ENCODE measurements at places on chromosomes 1 and 21.

- DNase-seq = no peak
These were observed 244.5 kb downstream of the ADGRL2 start for GRCh38 chr1:82045221-82045620.

DNA sequence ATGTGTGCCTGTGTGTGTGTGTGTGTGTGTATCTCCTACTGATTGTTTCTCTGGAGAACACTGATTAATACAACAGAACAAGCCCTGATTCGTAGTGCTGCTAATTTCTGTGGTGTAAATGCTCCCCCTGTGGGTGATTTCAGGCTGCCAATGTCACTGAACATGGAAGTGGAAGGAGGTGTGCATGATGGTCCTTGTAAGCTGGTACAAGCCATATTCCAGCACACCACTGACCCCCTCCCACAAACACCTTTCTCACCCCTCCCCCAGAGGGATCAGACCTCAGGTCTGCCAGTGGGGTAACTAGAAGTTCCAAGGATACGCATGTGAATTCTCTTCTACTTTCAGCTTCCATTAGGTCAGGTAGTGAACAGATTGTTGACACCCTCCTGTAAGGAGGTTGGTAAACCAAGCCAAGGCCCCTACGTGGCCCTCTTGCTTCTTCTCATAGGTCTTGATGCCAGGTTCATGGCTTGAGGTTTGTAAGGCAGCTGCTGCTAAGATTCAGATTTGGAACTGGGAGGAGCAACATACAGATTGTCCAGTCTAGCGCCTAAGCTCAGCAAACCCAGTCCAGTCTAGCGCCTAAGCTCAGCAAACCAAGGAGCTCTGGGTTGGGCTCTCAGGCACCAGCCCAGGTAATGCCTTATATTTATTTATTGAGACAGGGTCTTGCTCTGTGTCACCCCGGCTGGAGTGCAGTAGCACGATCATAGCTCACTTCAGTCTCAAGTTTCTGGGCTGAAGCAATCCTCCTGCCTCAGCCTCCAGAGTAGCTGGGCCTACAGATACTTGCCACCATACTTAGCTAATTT is 38.7 kb downstream of the DHCR24 start:
- DNase-seq = no peak

DNA sequence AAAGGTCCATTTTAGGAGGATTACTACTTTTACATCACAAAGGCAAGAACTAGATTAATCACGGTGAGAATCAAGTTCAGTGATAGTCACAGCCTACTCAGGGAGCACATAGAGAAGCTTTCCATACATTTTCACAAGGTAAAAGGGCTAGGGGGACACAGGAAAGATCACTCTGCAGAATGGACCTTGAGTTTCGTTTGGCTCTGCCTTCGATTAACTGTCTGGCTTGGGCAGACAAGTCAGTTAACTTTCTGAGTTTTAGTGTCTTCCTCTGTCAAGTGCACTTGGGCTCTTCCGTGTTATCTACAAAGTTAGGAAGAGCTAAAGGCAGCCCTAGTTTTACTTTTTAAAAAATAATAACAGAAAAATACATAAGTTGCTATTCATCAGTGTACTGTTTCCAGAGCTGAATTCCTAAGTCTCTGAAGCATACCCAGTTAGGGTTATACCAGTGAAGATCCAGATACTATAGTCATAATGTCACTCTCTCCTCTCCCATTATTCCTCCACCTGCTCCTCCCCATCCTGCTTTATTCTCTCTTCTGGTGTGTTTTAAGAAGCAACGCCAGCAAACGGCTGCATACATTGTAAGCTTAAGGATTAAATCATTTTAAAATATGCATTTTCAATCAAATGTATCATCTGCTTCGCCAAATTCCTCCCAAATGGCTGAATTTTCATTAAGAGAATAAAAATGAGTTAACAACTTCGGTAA is 1.7 kb downstream of the CEP170 start:
- no peak for DNase-seq

DNA sequence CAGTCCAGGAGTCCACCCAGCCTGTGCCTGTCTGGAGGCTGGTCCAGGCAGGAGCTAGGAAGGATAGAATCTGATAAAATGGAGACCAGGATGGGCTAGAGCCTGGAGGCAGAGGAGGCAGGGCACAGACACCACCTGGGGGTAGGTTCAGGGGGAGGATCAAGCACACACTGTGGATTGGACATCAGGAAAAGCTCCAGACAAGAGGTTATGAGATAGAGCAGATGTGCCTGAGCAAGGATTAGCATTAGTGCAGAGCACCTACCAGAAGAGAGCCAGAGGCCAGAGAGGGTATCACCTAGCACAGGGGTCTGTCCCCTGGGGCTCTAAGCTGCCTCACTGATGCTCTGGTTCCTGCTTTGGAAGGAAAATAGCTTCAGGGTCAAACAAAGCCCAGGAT is 216.7 kb upstream of the ZC3H12A start:
- DNase-seq = no peak

- DNase-seq = no peak
These were observed 166.8 kb downstream of the RHOU start for GRCh38 chr1:228901936-228902681.

DNA sequence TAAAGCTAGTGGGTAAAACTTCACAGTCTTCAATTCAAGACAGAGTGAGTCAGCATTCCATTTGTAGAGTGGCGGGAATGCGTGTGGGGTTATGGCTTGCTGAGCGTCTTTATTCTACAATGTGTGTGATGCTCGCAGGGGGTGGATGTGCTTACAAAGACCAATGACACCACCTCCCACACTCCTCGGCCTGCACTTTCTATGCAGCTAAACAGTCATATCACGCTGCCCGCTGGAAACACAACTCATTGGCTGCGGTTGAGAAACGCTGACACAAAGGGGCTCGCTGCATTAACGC is 298.5 kb downstream of the PCP4 start:
- DNase-seq = no peak

- no peak for DNase-seq
These were observed 54.5 kb downstream of the ATP1B1 start for GRCh38 chr1:169160845-169161495.

- DNase-seq = no peak
These were observed 22.9 kb downstream of the BCAS2 start for GRCh38 chr1:114558544-114558943.

GRCh38 chr1:167022384-167022783 is 33.3 kb downstream of the MAEL start:
- no peak for DNase-seq

- DNase-seq = peak; percentile 47
These were observed 17.6 kb upstream of the KCNQ4 start for GRCh38 chr1:40766017-40766416.

GRCh38 chr1:156119503-156120209 is 5.1 kb downstream of the LMNA start:
- no peak for DNase-seq

DNA sequence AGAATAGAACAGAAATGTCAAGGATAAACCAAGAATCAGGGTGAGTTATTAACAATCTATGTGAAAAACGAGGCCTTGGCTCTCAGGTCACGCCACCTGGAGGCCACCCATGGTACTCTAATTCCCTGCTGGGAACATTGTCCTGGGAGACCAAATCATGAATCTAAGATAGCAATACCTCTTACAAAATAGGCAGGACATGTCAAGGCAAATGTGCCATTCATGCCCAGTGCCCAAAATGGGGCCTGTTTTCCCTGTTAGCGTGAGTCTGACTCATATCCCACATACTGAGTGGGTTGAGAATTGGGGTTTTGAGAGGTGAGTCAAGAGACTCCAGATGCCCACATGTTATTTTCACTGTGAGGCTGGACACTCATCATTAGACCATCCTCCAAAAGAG is 380.8 kb downstream of the HHIPL2 start:
- peak; percentile 5 for DNase-seq

DNA sequence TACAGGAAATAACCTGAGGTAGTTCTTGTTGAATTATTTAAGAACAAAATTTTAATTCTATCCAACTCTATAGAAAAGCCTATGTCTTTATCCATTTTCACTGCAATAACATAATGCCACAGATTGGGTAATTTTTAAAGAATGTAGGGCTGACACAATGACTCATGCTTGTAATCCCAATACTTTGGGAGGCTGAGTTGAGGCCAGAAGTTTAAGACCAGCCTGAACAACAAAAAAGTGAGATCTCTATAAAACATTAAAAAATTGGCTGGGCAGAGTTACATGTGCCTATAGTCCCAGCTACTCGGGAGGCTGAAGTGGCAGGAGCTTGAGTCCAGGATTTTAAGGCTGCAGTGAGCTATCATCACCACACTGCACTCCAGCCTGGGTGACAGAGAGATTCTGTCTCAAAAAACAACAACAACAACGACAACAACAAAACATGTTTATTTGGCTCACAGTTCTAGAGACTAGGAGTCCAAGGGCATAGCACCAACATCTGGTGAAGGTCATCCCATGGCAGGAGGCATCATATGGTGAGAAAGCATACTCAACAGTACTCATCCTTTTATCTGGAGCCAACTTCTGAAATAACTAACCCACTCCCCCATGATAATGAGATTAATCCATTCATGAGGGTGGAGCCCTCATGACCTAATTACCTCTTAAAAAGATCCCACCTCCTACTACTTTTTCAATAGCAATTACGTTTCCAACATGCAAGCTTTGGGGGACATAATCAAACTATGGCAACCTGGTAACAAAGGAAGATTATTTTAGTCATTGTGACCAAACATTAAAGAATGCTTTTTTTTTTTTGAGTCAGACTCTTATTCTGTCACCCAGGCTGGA is 59.6 kb downstream of the ABL2 start:
- no peak for DNase-seq

DNA sequence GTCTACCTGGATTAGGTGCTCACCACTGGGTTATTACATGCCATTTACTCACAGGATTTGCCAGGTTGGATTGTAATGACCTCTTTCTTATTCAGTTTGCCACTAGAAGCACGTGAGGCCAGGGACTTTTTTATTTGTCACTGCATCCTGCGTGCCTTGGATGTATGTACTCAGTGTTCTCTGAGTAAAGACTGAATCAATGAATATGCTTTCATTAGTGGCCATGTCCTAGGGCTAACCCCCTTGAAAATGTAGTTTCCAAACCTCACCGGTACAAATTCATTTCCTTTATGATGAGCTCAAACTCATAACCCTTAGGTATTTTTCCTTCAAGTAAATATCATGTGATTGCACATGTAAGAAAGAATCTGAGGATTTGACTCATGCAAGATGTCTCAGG is 1.3 kb upstream of the ZP4 start:
- DNase-seq = no peak

- DNase-seq = no peak
These were observed 20.4 kb downstream of the KCNH1 start for GRCh38 chr1:211113566-211113965.

GRCh38 chr21:41111681-41112080 is 56.3 kb upstream of the BACE2 start:
- no peak for DNase-seq

- no peak for DNase-seq
These were observed 47.1 kb downstream of the SSX2IP start for GRCh38 chr1:84643183-84643582.

GRCh38 chr1:90823686-90824085 is 106.6 kb upstream of the BARHL2 start:
- no peak for DNase-seq

DNA sequence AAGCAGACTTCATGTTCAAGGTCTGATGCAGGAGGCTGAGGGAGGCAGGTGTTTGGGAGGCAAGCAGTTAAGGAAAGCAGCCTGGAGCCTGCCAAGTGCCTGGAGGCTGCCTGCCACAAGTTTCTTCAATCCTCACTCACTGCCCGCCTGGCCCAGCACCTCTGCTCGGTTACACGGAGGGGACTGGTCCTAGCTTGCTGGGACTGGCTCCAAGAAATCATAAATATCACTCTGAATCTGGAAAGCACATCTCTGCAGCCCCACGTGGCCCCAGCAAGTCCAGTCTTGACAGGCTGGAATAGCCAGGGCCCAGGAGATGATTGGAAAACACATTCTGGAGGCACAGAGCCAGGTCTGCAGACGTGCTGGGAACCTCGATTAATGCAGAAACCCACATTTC is 83.9 kb downstream of the BCAR3 start:
- DNase-seq = no peak

DNA sequence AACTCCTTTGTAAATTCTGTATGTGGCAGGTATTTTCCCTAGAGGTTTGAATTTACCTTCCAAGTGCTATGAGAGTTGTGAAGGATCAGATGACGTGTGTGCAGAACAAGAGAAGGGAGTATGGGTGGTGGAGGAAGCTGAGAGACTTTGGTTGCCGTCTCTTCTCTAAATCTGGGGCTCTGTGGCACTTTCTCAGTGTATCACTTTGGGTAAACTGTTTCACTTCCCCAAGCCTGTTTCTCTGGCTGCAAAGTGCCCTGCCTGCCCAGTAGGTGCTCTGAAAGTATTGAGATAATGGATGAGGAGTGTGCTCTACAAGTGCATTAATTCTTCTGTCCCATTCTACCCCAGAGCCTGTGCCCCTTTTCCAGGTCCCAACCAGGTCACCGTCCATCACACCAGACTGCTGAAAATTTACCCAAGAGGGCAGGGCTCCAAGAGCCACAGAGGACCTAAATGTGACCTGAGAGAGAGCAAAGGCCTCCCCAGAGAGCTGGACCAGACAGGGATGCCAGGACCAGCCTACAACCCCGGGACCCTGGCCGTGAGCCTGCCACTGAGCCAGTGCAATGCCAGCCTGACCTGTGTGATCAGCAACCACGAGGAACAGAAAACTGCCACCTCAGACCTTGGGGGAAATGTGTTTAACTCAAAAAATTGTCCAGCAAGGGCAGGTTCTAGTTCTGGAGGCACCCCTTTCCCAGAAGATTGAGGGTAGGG is 131.6 kb upstream of the ETV3 start:
- no peak for DNase-seq

DNA sequence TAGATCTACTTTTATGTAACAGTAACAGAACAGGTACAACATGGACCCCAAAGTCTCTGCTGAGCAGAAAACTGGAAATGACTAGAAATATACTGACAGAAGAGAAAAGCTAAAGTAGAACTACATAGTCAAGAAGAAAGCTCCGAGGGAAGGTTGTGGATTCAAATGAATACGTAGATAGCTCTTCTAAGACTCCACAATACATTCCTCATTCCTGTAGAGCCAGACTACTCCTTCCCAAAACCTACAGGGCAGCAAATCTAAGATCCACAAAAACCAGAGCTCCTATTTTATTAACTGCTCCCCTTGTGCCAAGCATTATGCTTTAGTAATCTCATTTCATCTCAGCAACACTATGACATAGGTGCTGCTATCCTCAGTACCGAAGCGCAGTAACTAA is 35.2 kb downstream of the ARID4B start:
- DNase-seq = no peak

GRCh38 chr1:29592261-29592615 is 355.9 kb downstream of the PTPRU start:
- no peak for DNase-seq

GRCh38 chr1:117051224-117052064 is 8.7 kb upstream of the TTF2 start:
- DNase-seq = no peak

GRCh38 chr1:202959276-202959620 is 1.1 kb upstream of the ADIPOR1 start:
- no peak for DNase-seq

GRCh38 chr1:231157311-231157710 is 4.5 kb upstream of the TRIM67 start:
- DNase-seq = no peak

Data from NCI-H1694 treated with DMSO at 0.1 percent for 48 hours (cell line).